ENCODE measurements at places on chromosomes 5 and 9.

- no peak for DNase-seq
These were observed 12.6 kb downstream of the ISL1 start for GRCh38 chr5:51395666-51396356.

DNA sequence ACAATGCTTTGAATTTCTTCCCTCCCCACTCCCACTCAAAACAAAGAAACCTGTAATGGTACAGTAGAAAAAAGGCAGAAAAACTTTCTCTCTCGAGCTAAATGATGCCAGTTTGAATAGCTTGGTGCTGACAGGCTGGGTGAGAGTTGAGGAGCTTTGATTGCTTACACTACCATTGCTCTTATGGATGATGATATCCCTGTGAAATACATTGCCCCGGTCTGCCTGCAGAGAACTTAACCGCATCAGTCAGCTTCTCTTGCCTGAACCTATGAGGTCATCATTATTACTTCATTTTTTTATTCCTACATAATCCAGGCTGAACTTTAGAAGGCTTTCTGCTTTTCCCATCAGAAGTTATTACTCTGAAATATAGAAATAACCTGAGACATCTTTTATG lies 69.3 kb downstream of the ISL1 start:
- no peak for DNase-seq

- DNase-seq: no peak
These were observed 90.7 kb downstream of the SNX24 start for GRCh38 chr5:122936088-122936487.

DNA sequence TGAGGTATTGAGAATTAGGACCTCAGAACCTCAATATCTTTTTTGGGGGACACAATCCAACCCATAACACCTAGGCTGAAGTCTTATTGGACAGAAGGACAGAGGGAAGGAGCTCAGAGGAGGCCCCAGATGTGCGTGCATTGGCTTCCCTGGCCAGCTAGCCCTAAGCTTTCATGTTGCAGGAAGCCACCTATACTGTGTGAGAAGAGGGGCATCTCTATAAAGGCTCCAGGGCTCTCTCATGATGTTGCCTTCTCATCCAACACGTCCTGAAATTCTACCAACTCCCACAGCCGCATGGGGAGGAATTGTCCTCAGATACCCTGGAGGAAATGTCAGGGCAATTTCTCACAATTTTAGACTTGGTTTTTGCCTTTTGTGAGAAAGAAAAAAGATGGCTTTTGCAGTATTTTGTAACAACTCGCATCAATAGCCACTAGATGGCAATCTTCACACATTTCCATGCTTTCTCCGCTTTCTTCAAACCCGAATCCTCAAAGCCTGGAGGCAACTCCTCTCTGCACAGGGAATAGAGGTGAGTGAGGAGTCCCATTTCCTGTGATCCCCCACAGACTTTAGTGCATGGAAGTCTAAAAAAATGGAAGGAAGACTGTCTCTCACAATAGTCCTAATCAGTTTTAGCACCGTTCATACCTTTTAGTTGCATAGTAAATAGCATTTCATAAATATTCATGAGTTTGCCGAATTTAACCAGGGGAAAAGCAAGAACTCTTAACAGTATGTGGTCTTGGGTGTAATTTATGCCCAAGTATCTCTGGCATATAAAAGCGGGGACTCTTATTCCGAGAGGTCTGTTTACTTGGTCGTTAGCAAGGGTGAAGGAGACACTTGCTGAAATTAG lies 7.4 kb upstream of the PPP3R2 start:
- DNase-seq: peak; percentile 71

GRCh38 chr5:87786471-87786870 lies 373.7 kb upstream of the CCNH start:
- DNase-seq: no peak

DNA sequence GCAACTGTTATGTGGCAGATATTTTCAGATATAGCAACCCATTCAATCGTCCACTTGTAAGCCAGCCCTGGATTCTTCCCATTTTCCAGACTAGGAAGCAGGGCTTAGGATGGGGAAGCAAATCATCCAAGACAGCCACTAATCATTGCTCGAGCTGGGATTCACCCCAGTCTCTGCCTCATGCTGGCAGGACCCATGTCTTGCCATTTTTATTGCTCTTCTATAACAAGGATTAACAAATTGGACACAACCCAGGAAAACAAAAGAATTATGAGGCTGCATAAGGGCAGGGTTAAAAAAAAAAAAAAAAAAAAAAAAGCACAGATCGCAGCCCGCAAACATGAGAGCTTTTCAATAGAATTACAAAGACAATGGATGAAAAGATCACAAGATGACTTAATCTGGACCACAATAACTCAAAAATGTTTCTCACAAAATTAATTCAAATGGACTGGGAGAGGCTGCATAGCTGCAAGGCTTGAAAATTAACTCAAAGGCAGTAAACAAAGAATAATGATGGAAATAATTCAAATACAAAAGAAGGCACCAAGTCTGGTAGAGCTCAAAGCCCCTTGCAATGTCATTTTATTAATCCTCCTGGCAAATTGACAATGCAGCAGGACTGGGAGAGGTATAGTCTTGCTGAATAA lies 40.7 kb downstream of the ASTN2 start:
- no peak for DNase-seq

DNA sequence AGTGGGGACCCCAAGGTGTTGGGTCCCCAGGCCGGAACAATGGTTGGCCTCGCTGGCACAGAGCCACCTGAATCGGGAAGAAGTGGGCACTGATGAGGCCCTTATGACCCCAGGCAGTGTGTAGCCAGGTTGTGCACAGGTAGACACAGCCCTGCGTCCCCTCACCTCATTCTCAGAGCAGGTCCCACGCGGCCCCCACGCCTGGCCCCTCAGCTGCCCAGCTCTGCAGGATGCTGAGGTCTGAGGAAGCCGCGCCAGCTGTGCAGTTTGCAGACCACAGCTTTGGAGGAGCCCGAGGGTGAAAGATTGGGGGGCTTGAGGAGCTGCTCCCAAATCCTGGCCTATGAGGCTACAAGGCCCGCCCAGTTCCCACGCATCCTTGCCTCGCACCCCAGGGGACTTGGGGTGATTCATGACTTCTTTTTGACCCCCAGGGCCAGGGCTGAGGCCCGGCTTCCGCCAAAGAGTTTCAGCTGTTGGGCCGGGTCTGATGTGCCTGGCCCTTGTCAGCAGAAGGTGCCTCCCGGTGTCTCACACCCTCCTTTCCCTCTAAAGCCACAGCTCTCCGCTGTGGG lies 87.8 kb upstream of the PHYKPL start:
- DNase-seq: no peak

- DNase-seq: peak; percentile 88
These were observed 31.4 kb upstream of the EGFL7 start for GRCh38 chr9:136631038-136632000.

DNA sequence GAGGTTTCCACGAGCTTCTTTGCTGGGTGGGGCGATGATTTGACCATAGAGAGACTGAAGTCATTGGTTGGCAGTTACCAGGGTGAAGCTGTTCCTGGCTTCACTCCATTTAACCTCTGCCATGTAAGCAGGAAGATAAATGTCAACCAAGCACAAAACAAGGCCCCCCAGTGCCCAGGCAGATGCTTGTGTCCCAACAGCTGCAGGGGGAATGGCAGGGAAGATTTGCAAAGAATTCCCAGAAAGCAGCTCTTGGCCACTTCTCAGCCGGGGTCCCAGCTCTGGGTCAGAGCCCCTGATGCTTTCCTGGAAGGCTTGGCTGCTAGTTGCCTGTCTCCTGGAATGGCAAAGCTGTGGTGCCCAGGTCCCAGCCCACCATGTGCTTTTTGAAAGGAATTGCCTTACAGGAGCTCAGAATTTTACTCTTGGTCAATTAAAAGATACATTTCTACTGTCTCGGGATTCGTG lies 383.4 kb downstream of the ENC1 start:
- no peak for DNase-seq

- no peak for DNase-seq
These were observed 350.1 kb upstream of the IRX2 start for GRCh38 chr5:3101561-3101960.

DNA sequence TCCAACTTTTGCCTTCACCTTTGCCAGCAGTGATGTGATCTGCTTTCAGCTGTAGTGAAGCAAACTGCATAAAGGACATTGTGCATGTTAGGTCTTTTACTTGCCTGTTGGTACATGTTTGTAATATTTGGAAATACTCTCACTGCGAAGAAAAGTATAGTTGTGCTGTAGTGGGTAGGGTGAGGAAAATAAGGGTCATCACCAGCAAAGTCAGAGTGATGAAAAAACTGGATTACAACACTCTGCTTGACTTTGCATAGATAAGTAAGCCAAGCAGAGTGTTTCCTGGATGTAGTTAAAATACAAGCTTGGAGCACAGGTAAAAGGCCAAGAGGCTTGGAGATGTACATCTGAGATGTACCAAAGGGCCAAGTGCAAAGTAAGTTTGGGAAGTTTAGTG lies 16.7 kb downstream of the TGFBR1 start:
- DNase-seq: no peak

- DNase-seq: peak; percentile 47
These were observed 38.1 kb downstream of the MAP1B start for GRCh38 chr5:72145348-72145747.

GRCh38 chr9:34560599-34561214 lies 28.8 kb downstream of the CNTFR start:
- no peak for DNase-seq

DNA sequence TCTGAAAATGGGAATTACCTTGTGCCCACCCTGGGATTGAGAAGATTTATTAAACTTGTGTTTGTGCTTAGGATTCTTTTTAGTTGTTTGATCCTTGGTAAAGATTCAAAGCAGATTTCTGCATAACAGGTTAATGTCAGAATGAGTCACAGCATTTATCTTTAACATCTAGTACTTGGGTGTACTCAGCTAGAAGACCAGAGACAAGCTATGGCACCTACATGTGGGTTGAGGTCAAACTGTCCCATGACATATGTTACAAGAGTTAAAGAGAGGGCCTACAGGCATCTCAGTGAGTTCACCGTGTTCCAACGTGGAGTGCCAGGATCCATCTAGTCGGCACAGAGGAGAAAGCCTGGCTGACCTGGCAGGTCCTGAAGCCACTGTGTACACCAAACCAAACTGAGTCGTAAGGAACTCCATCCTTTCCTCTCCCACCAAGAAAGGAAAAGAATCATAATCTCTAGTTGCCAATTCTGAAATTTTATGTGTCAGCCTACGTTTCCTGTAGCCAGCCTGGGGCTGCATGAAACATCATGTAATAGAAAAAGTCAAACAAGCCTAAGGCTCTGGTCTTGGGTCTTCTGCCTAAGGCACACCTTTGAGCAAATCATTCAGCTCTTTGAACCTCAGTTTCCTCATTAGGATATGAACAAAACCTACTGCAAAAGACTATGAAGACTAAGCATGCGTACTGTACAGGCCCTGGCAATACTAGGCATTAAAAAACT lies 73.7 kb downstream of the RCL1 start:
- no peak for DNase-seq

GRCh38 chr9:108956022-108956630 lies 21.9 kb downstream of the ABITRAM start:
- no peak for DNase-seq

DNA sequence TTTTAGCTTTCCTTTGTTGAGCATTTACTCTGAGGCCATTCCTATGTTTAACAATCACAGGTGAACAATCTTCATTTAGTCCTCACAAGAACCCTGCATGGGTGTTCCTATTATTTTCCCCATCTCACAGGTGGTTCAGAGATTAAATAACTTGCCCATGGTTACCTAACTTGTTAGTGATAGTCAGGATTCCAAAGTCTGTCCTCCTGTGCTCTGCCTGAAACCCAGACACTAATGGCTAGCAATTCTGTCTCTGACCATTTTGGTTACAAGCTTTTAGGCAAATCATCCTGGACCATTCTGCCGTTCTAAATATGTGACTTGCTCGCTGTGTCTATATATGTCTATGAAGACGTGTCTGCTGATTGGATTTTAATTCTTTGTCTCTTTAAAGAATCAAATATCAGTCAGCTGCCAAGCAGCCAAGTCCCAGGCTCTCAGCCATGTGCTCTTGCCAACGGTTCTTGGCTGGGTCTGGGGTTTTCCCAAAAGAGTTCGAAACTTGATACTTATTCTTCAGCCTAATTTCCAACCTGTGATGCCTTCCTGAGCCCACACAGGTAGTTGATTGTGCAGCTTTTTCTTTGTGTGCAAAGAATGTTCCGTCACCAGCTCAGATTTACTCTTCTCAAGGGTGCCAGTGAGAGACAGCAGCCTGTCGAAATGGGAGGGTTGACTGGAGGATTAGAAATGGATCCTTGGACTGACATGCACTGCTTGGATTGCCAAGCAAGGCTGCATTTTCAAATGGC lies 121.7 kb downstream of the NREP start:
- DNase-seq: no peak

DNA sequence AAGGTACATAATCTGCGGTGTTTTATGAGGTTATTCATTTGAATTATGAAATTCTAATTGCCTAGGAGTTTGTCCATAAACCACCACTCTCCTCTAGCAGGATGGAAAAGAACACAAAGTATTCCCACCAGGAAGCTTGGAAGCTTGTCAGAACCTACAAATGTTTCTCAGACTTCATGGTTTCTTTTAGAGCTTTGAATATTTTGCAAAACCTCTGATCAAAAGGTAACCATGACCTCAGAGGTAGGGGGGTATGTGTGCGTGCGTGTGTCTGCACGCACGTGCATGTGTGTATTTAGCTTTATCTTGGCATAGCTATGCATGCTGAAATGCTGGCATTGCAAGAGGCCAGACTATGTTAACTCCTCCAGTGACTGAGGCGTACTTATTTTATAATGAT lies 847.0 kb downstream of the TLE1 start:
- no peak for DNase-seq

GRCh38 chr5:136130581-136130980 lies 2.1 kb upstream of the SMAD5 start:
- no peak for DNase-seq

GRCh38 chr5:348726-349125 lies 27.2 kb downstream of the AHRR start:
- DNase-seq: no peak

DNA sequence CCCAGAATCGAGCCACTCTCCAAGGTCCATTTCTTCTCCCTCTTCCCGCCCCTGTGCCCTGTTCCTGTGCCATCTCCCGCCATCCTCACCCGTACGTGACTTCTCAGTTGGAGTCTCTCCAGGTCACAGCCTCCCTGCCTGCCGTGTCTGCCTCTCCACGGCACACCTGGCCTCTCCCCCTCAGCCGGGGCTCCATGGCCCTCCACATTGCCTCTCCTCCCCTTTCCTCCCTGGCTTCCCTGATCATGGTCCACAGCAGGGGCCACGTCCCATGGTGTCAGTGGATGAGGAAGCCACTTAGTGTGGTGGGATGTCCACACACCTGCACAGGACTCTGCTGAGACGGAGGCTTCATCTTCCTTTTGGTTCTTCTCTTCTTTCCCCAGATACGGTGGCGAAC lies 2.3 kb downstream of the PAEP start:
- DNase-seq: no peak

DNA sequence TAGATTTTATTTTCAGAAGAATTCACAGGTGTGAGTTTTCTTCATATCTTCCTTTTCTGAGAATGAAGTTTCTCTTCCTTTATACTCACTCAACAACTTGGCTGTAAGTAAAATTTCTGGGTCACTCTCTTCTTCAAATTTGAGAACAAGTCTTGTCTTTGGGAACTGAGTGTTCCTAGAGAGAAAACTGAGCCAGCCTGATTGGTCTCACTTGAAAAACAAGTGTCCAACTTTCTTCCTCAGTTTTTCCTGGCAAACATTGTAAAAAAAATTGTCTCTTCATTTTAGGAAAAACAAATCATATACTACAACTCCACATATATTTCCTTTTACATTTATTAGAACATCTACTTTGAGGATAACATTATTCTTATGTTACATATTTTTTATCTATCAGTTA lies 156.1 kb upstream of the GHR start:
- DNase-seq: no peak

GRCh38 chr5:60856066-60856465 lies 12.0 kb upstream of the ELOVL7 start:
- DNase-seq: no peak

- DNase-seq: no peak
These were observed 138.6 kb upstream of the NFIB start for GRCh38 chr9:14452539-14452938.
